ENCODE measurements at places on chromosomes 12 and 14.

GRCh38 chr14:52882824-52883223 lies 68.0 kb downstream of the FERMT2 start:
- DNase-seq: no peak

DNA sequence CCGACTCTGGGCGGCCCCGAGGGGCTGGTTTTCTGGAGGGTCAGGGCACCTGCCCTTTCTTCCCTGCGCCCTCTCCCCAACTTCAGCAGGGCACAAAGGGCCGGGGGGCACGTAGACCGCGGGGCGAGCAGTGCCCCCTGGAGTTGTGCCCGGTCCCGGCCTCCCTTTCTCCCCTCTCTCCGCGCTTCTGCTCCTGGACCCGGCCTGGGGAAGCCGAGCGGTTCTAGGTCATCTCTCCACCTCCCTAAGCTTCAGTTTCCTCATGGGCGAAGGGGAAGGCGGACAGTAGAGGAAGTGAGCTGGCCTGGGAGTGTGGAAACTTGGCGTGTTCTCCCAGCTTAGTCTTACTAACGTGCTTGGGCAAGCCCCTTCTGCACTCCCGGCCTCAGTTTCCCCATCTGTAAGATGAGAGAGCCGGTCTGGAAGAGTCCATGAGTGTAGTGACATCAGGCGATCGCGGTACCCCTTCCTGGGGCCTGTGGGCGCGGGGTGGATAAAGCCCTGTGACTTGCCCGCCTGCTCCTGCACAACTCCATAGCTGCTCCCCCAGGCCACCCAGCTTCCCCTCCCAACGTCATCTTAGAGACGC lies 158.6 kb upstream of the PARP11 start:
- DNase-seq: no peak

GRCh38 chr12:48542300-48542928 lies 17.0 kb downstream of the OR8S1 start:
- no peak for DNase-seq

DNA sequence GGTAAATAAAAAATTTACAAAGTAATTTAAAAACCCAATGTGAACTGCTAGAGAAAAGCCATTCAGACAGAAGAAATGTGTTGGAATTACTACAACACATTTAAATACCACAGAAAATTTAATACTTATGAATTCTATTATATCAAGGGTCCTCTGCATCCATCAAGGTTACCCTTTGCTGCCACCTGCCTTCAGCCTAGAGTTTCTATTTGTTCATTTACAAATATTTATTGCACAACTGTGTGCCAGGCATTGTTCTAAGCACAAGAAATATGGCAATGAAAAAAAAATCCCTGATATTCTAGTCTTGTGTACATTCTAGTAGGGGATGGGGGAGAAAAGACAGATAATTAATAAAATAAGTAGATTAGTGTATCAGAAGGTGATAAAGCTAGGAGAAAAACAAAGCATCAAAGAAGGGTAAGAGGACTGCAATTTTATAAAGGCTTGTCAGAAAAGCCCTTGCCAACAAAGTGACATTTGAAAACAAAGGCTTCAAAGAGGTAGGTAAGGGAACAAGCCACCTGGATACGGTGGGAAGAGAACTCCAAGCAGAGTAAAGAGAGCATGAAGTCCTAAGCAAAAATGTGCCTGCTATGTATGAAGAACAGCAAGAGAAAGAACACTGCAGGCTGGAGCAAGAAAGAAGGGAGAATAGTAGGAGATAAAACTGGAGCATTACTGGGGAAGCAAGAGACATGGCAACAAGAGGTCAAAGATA lies 59.1 kb upstream of the SLC6A13 start:
- no peak for DNase-seq

DNA sequence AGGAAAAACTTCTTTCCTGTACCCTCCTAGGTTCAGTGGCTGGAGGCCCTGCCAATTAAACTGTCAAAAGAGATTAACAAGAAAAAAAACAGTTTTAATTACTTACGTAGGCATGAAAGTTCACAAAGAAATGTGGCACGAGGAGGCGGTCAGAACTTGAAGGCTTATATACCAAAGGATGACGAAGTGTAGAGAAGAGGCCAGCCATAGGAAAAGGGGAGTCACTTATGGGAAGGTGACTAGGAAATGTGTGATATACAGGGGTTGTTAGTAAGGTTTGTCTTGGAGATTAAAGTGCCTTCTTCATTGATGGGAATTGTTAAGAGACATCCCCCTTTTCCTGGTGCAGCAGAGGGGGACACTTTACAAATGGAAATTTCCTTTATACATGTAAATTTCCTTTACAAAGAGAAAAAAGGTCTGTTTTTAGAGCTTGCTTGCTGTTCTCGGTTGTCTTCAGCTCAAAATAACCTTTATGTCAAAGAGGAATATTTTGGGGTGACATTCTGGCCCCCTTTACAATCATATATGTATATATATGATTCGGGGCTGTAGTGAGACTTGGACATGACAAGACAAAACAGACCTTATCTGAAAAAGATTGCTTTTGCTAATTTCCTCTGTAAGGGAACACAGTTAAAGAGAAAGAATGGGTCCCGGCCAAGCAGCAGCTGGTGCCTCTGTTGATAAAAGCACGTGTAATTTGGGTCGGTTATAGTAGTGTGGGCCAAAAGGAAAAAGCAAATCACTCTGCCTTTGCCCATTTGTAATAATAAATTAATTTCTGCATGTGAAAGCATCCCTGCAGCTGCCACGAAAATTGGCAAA lies 38.6 kb downstream of the SYNE2 start:
- no peak for DNase-seq

Data from skin of body (tissue), 3 donors.